Uterine smooth muscle cell (primary cell): ENCODE measurements at places on chromosomes 6 and 20. TPM values are rescaled to one million over a fixed set of nuclear protein-coding genes. Genes with fewer than 3 reads are reported as not detected.

Gene CCN6
- total RNA-seq, result not detected in 2 replicates

Gene ZBTB9
- total RNA-seq, result 5.0 and 5.7 TPM in 2 replicates

Gene NKX2-2
- total RNA-seq, result not detected in 2 replicates

Gene IRF4
- total RNA-seq, result under 0.01 TPM in 2 replicates

Gene SLC44A4
- 0.25 TPM in 1 of 2 replicates, not detected in the other for total RNA-seq

Gene HMGCLL1
- total RNA-seq, result 0.11 TPM in 1 of 2 replicates, not detected in the other

Gene ANKRD6
- total RNA-seq, result 2.0 and 2.7 TPM in 2 replicates

Gene MYL9
- 7.2 and 18.2 TPM in 2 replicates for total RNA-seq

Gene RBPJL
- total RNA-seq, result not detected in 2 replicates

Gene PKIB
- 3.1 and 3.8 TPM in 2 replicates for total RNA-seq

Gene LY86
- not detected in 2 replicates for total RNA-seq
